ENCODE measurements at places on chromosomes 7 and 10.

DNA sequence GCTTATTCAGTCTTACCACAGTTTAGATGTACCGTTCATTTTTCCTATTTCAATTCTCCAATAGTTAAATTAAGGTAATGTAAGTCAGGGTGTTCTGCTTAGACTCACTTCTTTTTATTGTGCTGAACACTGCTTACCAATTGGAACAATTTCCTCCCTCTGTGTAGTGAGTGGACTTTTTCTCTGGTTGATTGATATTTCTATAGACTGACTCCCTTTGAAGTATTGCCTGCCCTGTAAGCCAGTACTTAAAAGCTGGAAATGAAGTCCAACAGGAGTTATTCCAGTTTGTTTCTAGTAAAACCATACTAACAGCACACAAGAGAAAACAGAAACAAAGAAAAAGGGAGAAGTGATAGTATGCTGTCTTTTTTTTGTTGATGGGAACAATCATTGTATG, 1674.9 kb downstream of the REEP3 start:
- no peak for DNase-seq

GRCh38 chr7:131521651-131522163, 34.7 kb downstream of the PODXL start:
- no peak for DNase-seq

DNA sequence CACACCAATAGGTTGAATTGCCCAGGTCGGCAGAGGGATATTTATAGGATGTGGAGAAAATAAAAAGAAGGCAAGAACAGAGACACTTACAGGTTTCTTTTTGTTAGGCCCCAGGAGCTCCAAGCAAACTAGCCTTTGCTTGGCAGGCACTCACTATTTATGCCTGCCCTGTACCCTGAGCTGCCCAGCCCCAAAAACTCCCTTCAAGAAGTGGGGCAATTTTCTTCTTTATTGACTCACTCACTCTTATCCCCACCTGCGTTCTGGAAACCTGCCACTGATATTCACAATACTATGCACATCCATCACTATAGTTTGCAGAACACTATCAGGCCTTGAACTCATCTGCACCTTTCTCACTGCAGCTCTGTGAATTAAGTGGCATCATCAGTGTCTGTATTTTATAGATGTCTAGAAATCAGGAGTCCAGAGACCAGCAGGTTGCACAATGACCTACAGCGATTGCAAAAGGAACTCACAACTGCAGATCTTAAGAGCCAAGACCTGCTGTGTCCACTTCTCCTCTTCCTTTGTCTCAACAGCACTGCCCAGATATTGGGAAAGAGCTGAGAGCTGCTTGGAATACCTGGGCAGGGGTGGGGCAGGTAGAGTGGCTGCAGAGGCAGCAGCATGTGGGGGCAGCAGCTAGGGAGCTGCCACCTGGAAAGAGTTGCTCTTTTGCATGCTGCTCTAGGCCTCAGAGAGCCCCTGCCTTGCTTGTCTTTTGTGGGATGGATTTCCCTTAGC, at the start of gene SFTPD:
SFTPD (minus strand) TSS at position 130 of the 747 bp plus-strand sequence. CDS start 2,446 bp downstream, outside the sequence.
- no peak for DNase-seq

- no peak for DNase-seq
Observed at GRCh38 chr10:73060738-73061635, 35.7 kb downstream of the P4HA1 start.

GRCh38 chr7:2688409-2689342, 674 bp downstream of the AMZ1 start:
- no peak for DNase-seq

- no peak for DNase-seq
Observed at GRCh38 chr10:96588060-96588554, 1.3 kb upstream of the TM9SF3 start.

GRCh38 chr10:7085913-7086589, 324.8 kb downstream of the SFMBT2 start:
- no peak for DNase-seq

DNA sequence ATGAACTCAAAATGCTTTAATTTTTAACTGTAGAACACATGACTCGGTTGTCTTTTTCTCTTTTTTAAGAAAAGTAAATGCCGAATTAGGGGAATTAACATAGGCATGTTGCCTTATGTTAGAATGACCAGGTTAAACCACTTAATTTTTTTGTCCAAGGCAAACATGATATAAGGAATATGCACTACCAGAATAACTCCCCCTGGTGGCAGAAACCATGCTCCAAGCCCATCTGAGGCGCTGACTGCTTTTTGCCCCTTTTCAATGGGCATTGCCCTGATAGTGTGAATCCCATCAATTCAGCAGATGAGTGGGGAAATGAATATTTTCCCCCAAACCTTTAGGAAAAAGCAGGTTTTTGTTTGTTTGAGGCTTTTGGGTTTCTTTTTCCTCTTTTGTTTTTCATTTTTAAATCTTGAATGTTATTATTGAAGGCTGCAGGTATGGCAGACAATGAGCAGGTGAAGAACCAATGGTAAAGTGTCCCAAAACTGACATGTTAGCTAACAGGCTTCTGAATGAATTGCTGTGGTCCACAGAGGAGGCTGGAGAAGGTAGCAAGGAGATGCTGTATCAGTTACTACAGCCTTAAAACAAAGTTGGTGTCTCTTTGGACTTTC, 284.3 kb downstream of the SORCS3 start:
- no peak for DNase-seq

DNA sequence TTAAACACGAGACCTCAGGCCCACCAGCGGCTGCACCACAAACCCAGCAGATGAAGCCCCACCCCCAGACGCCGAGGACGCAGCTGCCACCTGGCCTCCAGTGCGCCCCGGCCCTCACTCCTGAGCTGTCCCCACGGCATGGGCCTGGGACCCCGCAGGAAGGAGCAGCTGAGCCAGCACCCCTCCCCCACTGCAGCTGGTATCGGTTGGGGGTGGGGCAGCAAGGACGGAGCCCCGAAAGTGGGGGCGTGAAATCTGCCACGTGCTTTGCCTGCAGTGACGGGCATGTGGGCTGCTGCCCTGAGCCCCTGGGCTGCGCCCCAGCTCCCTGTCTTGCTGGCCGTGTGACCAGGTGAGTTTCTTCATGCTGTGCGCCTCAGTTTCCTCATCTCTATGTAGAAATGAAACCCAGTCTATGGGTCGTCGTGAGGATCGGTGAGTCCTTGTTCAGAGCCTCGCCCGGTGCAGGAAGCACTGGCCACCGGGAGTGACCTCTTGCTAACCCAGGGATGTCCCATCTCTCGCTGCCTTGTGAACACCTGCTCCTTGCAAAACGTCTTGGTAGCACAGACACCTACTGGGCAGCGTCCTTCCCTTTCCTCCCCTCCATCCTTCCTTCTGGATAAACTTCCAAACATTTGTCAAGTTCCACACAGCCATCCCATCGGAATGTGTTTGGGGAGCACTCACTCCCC, 32.0 kb downstream of the CFAP46 start:
- no peak for DNase-seq

GRCh38 chr7:137130751-137131158, 212.8 kb downstream of the PTN start:
- DNase-seq: no peak

GRCh38 chr7:7569081-7569527, 2.4 kb downstream of the MIOS start:
- DNase-seq: no peak

DNA sequence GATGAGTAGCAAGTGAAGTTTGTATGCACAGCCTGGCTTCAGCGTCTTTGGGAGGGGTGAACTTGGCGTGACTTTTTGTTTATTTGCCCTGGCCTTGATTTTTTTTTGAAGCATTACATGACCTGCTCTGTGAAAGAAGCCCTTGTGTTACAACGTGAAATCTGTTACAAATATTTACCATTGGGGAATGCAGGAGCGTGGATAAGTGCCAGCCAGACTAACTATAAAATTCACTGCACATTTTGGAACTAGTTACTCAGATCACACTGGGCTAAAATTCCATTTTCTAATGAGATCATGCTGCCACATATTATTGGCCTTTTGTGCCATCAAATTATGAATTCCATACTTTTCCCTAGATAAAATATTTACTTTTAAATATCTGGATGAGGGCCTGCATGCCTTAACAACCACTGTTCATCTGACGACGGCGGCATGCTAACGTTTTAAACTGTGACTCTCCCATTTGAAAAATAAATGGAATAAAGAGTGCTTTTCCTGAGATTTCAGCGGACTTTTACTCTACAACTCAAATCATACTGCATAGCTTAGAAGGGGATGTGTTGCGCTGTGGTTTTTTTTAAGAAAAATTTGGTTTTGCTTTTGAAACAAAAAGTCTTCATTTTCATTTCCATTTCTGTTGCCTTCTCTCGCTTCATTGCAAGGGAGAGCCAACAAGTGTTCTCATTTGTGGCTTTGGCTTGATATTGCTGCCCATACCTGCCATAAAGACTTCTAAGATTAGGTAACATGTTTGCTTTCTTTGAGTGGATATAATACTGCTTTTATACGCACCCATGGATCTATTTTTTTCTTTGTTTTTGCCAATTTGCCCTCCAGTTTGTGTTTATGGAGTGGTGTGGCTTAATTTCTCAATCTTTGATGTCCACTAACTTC, 352.2 kb downstream of the TFEC start:
- no peak for DNase-seq

- DNase-seq: no peak
Observed at GRCh38 chr7:153151766-153152165, 392.2 kb downstream of the ACTR3B start.

DNA sequence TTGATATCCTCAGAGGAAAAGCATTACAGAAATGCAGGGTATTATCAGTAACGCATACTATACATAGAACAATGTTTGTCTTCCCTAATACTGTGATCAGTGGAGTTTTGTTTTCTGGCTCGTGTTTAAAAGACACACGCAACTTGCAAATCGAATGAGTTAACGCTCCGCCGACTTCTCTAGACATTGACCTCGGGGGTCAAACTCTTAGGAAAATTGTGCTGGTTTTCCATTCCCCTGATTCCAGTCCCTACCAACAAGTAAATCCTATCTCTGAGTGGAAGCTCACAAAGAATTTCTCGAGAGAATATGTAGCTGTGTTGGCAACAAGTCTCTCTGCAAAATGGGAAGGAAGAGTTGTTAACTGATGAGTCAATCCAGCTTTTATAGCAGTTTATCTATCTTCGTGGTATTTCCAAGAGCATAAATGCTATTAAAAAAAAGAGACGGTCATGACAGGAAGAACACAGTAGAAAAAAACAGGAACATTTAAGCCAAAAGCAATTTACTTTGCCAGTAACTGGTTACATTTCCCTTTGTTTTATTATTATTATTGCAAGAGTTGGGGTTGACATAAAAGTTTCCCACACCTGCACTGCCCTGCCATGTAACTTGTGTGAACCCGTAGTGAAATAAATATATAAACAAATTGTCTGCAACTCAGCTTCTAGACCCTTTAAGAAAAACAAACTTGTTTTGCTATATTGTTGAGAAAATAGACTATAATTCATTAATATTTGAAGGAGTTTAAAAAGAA, 144.4 kb downstream of the ARID5B start:
- DNase-seq: no peak

DNA sequence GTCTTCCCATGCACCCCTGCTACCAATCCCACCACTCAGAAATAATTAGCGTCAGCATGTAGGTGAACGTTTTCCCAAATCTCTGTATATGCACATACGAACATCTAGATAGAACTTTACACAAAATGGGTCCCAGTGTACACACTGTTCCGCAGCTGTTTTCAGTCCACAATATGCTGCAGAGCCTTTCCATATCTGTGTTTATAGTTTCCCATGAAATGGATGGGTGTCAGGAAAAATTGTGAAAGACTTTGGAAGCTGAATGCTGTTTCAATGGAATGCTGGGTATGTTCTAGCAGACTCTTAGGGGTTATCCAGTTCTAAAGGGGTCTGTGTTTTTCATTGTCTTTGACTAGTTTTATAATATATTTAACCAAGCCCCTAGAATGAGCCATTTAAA, 13.8 kb downstream of the GRK5 start:
- DNase-seq: no peak

DNA sequence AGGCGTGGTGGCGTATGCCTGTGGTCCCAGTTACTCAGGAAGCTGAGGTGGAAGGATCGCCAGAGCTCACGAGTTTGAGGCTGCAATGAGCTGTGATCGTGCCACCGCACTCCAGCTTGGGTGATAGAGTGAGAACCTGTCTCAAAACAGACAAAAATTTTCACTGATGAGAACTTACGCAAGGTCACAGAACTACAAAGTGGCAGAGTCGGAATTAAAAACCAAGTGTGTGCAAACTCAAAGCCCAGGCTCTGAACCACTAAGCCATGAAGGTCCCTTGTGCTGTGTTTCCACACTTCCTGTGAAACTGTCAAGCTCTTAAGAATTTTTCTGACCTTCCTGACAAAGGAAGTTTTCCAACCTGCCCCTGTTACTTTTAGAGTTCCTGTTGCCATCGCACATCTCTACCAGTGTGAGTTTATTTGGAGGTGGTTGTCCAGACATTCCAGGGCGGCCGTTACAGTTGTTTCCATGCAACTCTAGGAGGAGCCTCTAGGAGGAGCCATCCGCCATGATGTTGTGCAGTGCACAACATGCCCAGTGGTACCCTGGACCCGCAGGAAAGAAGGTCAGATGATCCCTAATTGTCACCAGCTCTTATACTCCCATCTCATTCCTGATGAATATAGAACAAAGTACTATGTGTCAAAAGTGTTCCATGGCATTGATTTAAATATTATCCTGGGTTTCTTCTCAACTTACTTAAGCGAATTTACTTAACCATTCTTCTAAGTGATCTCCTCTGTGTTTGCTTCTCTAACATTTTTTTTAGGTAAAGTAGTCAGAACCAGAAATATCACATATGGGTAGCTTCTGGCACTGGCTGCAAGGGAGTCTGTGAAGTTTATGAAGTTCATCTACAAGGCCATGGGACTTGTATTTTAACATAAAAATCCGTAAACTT, 49.0 kb upstream of the LYZL1 start:
- no peak for DNase-seq

DNA sequence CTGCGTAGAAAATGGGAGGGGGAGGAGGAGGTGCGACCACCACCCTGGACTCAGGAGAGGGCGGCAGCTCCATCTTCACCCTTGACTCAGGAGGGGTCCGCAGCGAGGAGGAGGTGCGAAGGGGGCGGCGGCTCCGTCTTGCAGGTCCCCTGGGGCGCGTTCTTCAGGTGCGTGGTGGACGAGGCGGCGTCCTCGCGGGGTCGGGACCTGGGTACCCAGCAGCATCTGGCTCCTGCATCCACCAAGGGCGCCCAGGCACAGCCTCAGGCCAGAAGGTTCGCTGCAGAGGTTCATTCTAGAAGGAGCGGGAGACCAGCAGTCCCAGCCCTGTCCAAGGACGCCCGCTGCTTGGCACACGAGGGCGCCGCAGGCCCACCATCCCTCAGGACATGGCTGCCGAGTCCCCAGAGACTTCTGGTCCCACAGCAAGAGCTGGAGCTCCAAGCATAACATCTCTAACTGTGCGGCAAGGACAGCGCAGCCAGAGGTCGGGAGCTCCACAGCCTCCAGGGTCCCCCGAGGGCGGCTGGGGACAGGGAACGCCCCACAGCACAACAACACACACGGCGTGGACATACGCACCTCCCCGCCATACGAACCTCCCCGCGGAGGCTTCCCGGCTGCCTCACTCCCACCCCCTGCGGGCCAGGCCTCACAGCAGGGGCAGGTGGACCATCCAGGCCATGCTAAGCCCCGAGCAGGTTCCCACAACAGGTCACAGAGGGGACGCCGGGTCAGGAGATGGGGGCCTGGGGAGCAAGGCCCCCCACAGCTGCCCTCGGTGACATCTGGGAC, 16.8 kb upstream of the DPYSL4 start:
- no peak for DNase-seq

GRCh38 chr10:30454744-30455510, 20.9 kb downstream of the MAP3K8 start:
- DNase-seq: no peak

GRCh38 chr10:103859161-103860086, 4.0 kb upstream of the SH3PXD2A start:
- DNase-seq: peak; percentile 30

- no peak for DNase-seq
Observed at GRCh38 chr10:4310172-4310571, 515.8 kb upstream of the AKR1E2 start.
